ENCODE measurements at places on chromosomes 1 and 21. TPM values are rescaled to one million over a fixed set of nuclear protein-coding genes. Genes with fewer than 3 reads are reported as not detected.

The SERPINC1 gene
- not detected for total RNA-seq

The SPRR1A gene
- not detected for total RNA-seq

The MROH9 gene
- not detected for total RNA-seq

The IGSF8 gene
- 37.5 TPM for total RNA-seq

The NSL1 gene
- 68.0 TPM for total RNA-seq

The COL8A2 gene
- total RNA-seq, result 65.4 TPM

The PADI2 gene
- total RNA-seq, result 24.0 TPM

The ANKRD34A gene
- 1.2 TPM for total RNA-seq

The CLCNKB gene
- 0.55 TPM for total RNA-seq

The UBL4B gene
- total RNA-seq, result 1.3 TPM

The OPRD1 gene
- 5.2 TPM for total RNA-seq

The MYBPHL gene
- total RNA-seq, result 0.55 TPM

The C1orf115 gene
- 14.3 TPM for total RNA-seq

The HPDL gene
- 1.4 TPM for total RNA-seq

The FOXD2 gene
- total RNA-seq, result 2.0 TPM

The AGMAT gene
- 1.2 TPM for total RNA-seq

The DNAJC28 gene
- 3.2 TPM for total RNA-seq

The CFH gene
- total RNA-seq, result 98.1 TPM

The RGS1 gene
- total RNA-seq, result 26.9 TPM

The RHD gene
- 0.49 TPM for total RNA-seq

The IVL gene
- total RNA-seq, result 0.44 TPM

The AGT gene
- 4.8 TPM for total RNA-seq

The DYRK1A gene
- 179 TPM for total RNA-seq

The CSF3R gene
- 8.8 TPM for total RNA-seq

The IL6R gene
- total RNA-seq, result 4.6 TPM

The MYOC gene
- 1.8 TPM for total RNA-seq

The FCRL1 gene
- 0.44 TPM for total RNA-seq

The CACNA1S gene
- 5.9 TPM for total RNA-seq

The GOLPH3L gene
- 19.2 TPM for total RNA-seq

The TAF5L gene
- 13.8 TPM for total RNA-seq

The ARTN gene
- total RNA-seq, result 2.4 TPM

The MYCL gene
- total RNA-seq, result 11.5 TPM

The TMEM51 gene
- 7.6 TPM for total RNA-seq

The PRKAA2 gene
- 32.7 TPM for total RNA-seq

The CDK18 gene
- 7.0 TPM for total RNA-seq

The VSIG8 gene
- total RNA-seq, result not detected

The MDM4 gene
- total RNA-seq, result 173 TPM

The ESRRG gene
- 101 TPM for total RNA-seq

The EXO1 gene
- 4.3 TPM for total RNA-seq

The GABRD gene
- total RNA-seq, result 1.4 TPM

The EFNA3 gene
- total RNA-seq, result 5.8 TPM

The BMP8A gene
- not detected for total RNA-seq

The MCOLN2 gene
- 0.71 TPM for total RNA-seq
